ENCODE measurements at places on chromosomes 1 and 21.
A peak's percentile ranks its signal among the peaks of the same experiment; 100 is the strongest.

DNA sequence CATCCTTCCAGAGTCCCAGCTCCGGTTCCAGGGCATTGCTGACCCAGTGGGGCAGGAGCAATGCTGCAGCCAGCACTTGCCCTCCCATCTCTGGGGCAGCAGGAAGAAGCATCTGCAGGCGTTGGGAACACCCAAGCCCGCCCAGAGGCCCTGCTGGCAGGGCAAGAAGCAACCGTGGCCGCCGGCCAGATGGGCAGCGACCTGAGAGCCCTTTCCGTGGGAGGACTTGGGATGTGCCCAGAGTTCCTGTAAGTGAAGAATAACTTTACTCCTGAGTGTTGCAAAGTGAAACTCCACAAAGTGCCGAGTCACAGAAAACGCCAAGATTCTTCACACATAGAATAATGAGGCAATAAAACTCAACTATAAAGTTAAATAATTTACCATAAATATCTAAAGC, 46.0 kb downstream of the GRIK3 start:
- DNase-seq, result no peak

DNA sequence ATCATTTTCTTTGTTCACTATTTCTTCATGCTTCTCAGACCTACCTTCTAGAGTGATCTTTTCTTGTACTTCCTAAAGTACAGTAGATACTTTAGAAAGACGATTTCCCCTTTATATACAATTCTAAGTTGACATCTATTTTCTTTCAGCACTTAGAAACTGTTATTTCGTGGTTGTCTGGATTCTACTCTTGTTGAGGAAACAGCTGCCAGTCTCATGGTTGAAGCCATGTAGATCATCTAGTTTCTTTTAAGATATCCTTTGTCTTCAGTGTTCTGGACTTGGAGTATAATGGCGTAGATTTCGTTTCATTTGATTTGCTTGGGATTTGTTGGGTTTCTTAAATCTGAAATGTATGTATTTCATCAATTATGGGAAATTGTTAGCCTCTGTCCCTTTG, 67.6 kb downstream of the PKN2 start:
- no peak for DNase-seq

- no peak for DNase-seq
These were observed 17.1 kb upstream of the A3GALT2 start for GRCh38 chr1:33338048-33338439.

DNA sequence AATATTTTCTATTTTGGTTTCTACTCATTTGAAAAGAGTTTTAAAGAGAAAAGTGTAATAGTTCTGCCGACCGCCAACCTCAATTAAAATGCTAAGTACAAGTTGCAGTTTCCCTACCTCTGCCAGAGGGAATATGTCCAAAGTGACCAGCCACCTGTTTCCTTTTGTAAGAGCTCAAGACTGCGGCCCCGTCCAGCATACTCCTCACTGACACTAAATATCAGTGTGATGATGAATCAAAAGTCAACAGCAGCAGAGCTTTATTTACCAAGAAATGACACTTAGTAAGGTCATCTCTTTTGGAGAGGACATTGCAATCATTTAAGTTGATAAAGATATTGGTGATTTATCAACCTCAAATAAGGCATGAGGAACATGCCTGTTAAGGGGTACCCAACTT, 57.4 kb upstream of the NRIP1 start:
- DNase-seq, result no peak

- DNase-seq, result no peak
These were observed 130.4 kb upstream of the F3 start for GRCh38 chr1:94672001-94672400.

- peak; percentile 64 for DNase-seq
These were observed 27.6 kb downstream of the SKI start for GRCh38 chr1:2255420-2256369.

GRCh38 chr21:38531039-38531541, 32.8 kb upstream of the ERG start:
- no peak for DNase-seq

DNA sequence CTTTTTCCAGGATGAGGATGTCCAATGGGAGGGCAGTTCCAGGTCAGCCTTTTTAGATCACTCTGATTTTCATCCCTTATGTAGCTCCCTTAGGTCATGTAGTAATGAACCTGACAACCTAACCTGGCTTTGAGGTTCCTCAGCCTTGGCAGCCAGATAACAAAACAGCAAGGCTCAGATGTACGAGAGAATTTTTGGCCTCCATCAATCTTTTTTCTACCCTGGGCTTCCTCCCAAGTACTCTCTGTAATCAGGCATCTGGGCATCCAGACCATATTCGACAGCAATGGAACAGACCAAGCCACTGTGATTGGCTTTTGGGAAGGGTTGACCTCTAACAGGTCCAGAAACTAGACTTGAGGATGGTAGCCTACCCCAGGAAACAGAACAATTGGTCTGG, 38.6 kb downstream of the KCNH1 start:
- DNase-seq, result no peak

DNA sequence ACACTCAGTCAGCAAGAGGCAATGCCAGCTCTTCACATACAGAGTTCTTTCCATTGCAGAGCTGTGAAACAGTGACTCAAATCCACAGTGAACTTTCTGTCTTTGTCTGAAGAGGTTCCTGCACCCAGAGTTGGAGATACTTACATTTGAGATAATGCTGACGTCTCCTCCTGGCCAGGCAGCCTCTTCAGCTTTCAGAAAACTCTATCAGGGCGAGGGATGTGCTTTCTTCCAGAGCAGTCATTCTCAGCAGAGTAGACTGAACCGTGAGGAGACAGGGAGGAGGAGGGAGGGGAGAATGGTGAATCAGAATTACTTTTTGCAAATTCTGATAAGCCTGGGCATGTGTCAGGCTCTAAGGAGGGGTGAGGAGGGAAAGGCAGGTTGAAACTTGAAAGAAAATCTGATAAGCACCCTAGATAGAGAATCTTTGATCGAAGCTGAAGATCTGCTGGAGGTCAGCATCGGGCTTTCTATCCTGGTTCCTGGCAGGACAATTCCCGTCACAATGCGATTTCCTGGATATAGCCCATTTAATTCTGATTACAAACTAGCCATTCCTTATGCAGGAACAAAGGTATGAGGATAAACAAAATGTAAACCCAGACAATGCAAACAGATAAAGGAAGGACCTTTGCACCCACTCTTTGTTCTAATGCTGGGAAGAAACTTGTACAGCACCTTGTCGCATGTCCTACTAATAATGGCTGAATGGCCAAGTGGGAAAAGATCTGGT, 18.9 kb upstream of the NID1 start:
- DNase-seq, result no peak

- DNase-seq, result no peak
These were observed 199.4 kb upstream of the CACYBP start for GRCh38 chr1:174800216-174800851.

- no peak for DNase-seq
These were observed 1.2 kb downstream of the RGL1 start for GRCh38 chr1:183806125-183806524.

DNA sequence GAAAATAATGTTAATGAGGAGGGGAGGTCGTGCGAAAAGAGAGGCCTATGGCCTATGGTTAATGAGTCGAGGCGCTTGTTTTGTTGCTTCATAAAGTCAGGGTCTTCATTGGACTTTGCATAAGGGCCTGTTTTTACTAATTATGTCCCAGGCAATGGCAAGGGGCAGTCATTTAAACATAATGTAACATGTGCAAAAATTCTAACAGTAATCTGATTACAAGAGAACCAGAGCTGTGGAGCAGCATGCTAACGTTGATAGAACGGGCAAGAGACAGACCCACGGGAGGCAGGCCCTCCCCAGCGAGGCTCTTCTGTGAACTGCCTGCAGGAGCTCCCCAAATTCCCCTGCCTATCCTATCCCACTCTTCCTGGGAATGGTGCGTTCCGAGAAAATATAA, 22.6 kb upstream of the CAMK1G start:
- DNase-seq, result no peak

DNA sequence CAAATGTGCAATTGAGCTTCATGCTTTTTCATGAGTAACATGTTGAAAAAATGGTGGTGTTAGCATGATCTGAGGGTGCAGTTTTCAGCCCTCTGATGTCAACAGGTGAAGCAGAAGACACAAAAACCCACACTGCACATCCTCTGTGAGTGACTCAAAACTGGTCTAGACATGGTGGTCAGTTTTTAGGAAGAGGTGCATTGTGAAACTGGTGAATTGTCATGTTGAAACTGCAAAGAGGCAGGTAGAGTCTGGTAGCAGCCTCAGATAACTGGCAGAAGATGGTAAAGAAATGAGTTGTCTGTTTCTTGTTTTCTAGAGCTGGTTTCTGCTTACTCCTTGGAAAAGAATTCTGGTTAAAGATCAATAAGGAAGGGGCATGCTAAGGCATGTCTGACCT, 97.3 kb upstream of the HMCN1 start:
- DNase-seq, result no peak

GRCh38 chr21:26170471-26171257, at the start of gene APP:
TSS of gene APP (minus strand) at chr21:26170770. CDS start at chr21:26170620, 150 bp downstream.
- DNase-seq, result peak; percentile 72

- peak; percentile 32 for DNase-seq
These were observed 72.0 kb upstream of the KCNA3 start for GRCh38 chr1:110746644-110747259.

GRCh38 chr1:38915352-38915948, 26.2 kb downstream of the RHBDL2 start:
- no peak for DNase-seq

- DNase-seq, result no peak
These were observed 11.6 kb upstream of the NPHP4 start for GRCh38 chr1:6003568-6004411.

GRCh38 chr1:234934611-234935033, 194.0 kb downstream of the TOMM20 start:
- DNase-seq, result no peak

GRCh38 chr1:6889875-6890480, 104.7 kb downstream of the CAMTA1 start:
- peak; percentile 10 for DNase-seq

DNA sequence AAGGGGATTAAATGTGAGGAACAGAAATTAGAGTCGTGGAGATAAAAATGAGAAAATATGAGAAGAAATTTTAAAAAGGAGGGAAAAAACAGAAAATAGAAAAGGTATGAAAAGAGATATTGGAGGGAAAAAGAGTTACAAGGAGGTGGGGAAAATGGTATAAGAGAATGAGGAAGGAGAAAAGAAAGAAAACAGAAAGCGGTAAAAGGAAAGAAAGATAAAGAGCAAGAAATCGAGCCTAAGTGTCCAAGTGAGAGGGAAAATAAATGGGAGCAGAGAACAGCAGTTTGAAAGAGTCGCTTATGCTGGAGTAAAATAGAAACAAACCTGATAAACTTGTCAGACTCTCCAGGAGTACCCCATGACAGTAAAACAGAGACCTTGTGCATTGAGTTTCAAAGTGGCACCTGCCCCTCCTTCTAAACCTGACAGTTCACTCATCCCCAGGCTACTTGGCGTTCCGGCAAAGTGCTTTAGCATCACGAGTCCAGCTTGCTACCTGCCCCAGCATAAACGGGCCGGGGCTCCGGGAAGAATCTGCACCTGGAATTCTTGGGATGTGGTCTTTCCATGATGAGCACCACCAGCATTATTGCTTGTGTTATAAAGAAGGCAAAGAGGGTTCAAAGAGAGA, 585 bp downstream of the NEGR1 start:
- no peak for DNase-seq

GRCh38 chr1:97647776-97648175, 273.1 kb downstream of the DPYD start:
- no peak for DNase-seq

GRCh38 chr21:25329227-25329825, 278.0 kb downstream of the MRPL39 start:
- DNase-seq, result no peak

DNA sequence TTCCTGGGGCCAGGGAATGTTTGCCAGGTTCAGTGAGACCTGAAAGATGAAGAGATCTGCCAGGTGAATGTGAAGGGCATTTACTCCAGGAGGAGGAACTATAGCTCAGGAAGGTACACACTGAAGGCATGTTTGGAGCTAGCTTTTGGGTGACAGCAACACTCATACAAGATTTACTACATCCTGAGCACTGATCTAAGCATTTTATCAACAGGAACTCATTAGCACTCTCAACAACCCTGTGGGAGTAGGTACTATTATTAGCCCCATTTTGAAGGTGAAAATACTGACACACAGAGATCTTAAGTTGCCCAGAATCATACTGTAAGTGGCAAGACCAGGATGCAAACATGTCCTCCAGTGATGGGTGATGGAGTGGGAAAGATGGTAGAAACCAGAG, 6.7 kb downstream of the GADD45A start:
- no peak for DNase-seq

GRCh38 chr1:99869304-99869703, 19.1 kb downstream of the AGL start:
- no peak for DNase-seq

- DNase-seq, result no peak
These were observed 1.7 kb upstream of the TFF3 start for GRCh38 chr21:42316891-42317290.

- DNase-seq, result no peak
These were observed 54.8 kb downstream of the EPRS1 start for GRCh38 chr1:219991511-219991810.

DNA sequence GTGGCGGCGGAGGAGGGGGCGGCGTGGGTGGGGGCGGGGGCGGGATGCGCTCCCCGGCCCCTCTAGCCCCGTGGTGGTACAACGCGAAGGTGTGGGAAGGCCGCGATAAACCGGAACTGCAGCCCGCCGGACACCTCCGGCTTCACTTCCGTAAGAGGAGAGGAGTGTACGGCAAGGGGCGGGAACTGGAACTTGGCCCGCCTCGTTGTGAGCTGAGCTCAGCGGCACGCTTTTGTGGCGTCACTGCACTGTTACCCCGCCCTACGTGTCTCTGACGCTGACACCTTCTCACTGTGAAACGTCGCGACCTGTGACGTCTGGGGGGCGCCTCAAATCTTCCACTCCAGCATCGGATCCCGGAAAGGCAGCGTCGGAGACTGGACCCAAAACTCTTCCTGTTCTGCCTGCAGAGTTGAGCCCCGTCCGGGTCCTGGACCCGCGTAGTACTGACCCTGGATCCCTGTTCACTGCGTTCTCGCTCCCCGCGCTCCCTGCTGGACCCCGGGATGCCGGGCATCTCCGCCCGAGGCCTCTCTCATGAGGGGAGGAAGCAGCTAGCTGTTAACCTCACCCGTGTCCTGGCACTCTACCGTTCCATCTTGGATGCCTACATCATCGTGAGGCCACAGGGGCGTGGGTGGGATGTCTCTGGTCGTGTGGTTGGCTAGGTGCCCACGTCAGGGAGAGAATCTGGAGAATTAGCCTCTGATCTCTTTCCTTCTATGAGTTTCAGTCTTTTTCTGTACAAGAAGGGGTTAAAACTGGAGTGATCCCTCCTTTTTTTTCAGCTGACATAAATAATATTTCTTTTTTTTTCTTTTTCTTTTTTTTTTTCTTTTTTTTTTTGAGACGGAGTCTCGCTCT, at the start of gene ISG20L2:
TSS of gene ISG20L2 (minus strand) at position 168 of the 864 bp plus-strand sequence. CDS start 1,114 bp downstream, outside the sequence.
- DNase-seq, result peak; percentile 91

DNA sequence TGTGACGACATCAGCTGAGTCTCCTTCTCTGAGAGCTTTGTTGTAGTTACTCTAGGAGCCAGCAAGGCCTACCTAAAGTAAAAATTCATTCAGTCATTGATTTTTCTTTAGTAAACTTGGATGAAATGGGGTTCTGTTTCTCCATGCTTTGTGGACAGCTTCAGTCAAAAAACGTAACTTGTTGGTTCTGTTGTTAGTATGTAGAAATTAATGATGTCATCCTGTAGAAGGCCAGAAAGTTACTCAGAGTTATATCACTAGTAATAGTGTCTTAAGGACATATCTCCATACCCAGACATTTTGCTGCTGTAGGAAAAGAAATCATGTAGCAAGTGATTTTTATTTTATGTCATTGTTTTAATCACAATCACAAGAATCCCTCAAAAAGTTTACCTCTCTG, 43.0 kb downstream of the KDM1A start:
- DNase-seq, result no peak
